Activated T-cell treated with anti-CD3 and anti-CD28 coated beads, Interleukin-2, amount 50 U/mL, for 72 hours (primary cell): ENCODE measurements at places on chromosomes 2 and 18. TPM values are rescaled to one million over a fixed set of nuclear protein-coding genes. Genes with fewer than 3 reads are reported as not detected.

- DNase-seq, result no peak
Measured at GRCh38 chr18:33184175-33184574, 256.3 kb downstream of the CCDC178 start.

The HOXD13 gene
- not detected for total RNA-seq

- no peak for DNase-seq
Measured at GRCh38 chr2:121565389-121566250, 34.9 kb downstream of the RNU4ATAC start.

DNA sequence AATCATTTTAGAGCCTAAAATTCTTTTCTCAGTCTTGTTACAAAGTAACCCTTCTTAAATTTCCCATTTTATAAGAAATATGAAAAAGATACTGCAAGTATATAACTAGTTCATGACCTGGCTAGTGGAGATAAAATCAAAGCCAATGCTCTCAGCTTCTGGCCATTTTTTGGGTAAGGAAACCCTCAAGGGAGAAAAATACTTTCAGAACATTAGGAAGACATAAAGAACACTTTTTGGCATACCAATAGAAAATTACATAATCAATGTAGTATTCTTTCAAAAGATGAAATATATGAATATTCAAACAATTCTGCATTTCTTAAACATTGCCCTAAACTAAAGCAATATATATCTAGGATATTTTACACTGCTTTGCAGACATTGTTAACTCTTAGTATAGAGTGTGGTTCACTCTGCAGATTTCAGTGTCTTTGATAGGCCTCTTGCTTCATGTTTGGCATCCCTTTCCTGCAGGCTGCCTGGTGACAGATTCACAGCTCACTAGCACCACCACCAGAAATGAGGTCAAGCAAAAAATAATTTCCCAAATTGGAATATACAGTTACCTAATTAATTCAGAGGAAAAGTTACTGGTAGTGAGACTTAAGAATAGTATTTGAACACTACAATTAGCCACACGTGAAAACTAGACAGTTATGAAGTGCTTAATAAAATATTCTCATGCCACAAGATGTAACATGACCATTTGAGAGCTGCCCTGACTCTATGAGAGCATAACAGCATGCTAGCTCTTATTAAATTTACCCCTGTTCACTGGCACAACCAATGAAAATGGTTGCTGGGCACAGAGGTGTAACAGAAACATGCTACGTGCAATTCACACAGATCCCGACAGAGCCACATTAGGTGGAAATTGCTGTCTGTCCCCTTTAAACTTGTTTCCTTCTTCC is 36.0 kb downstream of the PAIP2B start:
- no peak for DNase-seq

The ANKRD29 gene
- not detected for total RNA-seq

GRCh38 chr2:109230941-109231420 is 102.0 kb downstream of the SH3RF3 start:
- no peak for DNase-seq

The NR4A2 gene
- 27.5 TPM for total RNA-seq

GRCh38 chr2:33444967-33445366 is 31.5 kb upstream of the RASGRP3 start:
- DNase-seq, result no peak

DNA sequence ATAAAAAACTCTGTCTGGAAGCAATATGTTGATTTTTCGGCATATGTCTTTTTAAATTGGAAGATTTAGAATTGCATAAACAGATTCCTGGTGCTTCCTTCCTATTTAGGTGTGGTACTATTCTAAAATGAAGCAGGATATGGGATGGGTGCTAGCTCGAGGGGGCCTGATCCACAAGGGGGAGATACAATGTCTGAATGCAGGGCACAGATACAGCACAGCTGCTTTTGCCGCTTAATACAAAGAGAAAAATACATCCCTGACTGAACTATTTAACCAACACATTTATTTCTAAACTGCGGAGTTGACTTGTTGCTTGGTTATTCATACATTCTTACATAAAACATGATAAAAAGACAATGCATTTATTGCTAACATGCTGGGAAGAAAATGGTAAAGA is 169.1 kb downstream of the TMEFF2 start:
- no peak for DNase-seq

GRCh38 chr2:156175946-156176345 is 156.6 kb downstream of the NR4A2 start:
- DNase-seq, result no peak

DNA sequence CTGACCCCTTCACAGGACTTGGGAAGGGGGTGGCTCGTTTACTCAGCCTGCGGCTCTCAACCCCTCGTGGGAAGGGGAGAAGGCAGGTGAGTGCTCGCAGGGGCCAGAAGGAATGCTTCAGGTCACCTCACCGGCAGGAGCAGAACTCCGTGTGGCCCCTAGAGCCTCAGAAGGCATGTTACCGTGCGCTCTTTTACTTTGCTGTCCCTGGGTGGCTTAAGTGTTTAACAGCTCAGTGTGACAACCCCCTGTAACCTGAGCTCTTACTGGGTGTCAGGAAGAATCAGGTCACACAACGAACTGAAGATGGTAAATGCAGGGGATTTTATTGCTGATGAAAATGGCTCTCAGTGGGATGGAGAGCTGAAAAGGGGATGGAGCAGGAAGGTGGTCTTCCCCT is 1235.4 kb downstream of the LRP1B start:
- no peak for DNase-seq

The ME2 gene
- 75.2 TPM for total RNA-seq

DNA sequence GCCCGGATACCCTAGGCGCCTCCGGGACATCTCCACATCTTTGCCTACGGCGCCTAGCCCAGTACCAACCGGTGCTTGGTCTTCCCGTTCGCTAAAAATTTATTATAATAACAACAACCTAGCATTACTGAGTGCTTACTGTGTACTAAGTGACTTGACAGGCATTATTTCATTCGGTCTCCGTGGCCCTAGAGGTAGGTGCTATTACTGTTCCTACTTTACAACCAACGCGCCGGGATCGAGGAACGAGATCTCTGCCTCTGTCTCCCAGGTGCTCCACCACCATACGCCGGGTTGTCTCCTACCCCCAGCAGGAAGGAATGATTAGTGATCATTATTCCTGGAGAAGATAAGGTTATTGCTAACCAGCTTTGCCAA is 657 bp upstream of the BIN1 start:
- DNase-seq, result no peak

GRCh38 chr2:38568724-38569436 is 33.8 kb downstream of the HNRNPLL start:
- DNase-seq, result no peak
